Neural crest cell (in vitro differentiated cells): ENCODE measurements at places on chromosomes 7 and 10. TPM values are rescaled to one million over a fixed set of nuclear protein-coding genes. Genes with fewer than 3 reads are reported as not detected.

- H3K27me3 ChIP-seq = no peaks in the 10 kb centered on the region
- no peak overlapping the region for H3K27ac ChIP-seq
- H3K4me1 ChIP-seq = no peaks in the 10 kb centered on the region
- no peak for DNase-seq
- H3K4me3 ChIP-seq = no peak overlapping the region
Observed at GRCh38 chr10:20299034-20299736, 483.0 kb downstream of the PLXDC2 start.

The NUP205 gene
- 147 and 148 TPM in 2 replicates for total RNA-seq

The ALOX5 gene
- not detected in 2 replicates for total RNA-seq

The ACSL5 gene
- not detected in 2 replicates for total RNA-seq

DNA sequence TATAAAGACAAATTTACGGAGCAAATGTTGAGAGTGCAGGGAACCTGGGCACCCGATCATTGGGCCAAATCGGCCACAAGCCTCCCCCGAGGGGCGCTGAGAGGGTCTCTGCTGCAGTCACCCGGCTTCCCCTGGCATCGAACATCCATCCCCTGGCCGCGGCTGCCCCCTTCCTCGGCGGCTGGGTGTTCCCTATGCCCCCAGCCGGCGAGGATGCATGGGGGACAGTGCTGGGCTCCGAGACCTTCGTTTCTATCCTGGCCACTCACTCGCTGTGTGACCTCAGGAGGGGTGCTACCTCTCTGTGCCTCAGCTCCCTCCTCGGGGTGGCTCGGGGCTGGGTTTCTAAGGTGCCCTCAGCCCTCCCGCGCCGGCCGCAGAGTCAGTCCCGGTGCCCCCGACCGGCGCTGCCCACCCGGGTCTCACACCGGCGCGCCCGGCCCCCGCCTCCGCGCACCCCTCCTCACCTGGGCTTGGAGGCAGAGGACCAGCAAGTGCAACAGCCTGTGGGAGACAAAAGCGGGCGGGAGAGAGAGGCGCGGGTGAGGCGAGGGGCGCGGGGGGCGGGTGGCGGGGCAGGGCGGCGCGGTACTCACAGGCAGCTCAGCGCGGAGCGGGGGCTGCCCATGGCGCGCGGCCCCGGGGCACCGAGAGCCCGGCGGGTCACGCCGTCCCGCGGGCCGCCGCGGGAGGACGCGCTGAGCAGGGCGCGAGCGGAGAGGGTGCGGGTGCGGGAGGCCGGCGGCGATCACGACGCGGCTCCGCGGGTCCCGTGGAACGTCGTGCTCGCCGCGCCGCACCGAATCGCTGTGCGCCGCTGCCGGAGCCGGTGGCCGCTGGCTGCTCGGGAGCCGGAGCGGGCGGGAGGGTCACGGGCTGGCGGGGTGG, at the start of gene FGF8:
Gene FGF8, minus strand, starts transcription at position 842 of the 888 bp plus-strand sequence. Its CDS starts 214 bp downstream, at position 628.
- H3K27ac ChIP-seq = no peak within 1 kb of the TSS
- H3K36me3 ChIP-seq = peaks cover 5% of the 10 kb centered on the region
- DNase-seq = no peak
- peaks cover 12% of the 10 kb centered on the region for H3K4me1 ChIP-seq

DNA sequence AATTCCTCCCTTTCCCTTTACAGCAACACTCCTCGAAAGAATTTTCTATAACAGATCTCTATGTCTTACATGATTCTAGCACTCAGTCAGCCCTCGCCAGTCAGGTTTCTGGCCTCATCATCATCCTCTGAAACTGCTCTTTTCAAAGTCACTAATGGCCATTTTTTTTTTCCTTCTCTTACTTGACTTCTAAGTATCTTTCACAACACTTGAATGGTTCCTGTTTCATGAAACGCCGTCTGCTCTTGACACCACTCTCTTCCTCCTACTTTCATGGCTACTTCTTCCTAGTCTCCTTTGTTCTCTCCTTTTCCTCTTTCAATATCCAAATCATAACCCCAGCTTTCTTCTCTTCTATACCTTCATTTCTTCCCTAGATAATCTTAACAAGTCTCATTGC, 100.5 kb upstream of the NRP1 start:
- no peaks in the 10 kb centered on the region for H3K36me3 ChIP-seq
- no peak overlapping the region for H3K27ac ChIP-seq
- H3K4me1 ChIP-seq = no peaks in the 10 kb centered on the region
- H3K27me3 ChIP-seq = no peaks in the 10 kb centered on the region

The HSPA14 gene
- 24.2 and 24.5 TPM in 2 replicates for total RNA-seq

DNA sequence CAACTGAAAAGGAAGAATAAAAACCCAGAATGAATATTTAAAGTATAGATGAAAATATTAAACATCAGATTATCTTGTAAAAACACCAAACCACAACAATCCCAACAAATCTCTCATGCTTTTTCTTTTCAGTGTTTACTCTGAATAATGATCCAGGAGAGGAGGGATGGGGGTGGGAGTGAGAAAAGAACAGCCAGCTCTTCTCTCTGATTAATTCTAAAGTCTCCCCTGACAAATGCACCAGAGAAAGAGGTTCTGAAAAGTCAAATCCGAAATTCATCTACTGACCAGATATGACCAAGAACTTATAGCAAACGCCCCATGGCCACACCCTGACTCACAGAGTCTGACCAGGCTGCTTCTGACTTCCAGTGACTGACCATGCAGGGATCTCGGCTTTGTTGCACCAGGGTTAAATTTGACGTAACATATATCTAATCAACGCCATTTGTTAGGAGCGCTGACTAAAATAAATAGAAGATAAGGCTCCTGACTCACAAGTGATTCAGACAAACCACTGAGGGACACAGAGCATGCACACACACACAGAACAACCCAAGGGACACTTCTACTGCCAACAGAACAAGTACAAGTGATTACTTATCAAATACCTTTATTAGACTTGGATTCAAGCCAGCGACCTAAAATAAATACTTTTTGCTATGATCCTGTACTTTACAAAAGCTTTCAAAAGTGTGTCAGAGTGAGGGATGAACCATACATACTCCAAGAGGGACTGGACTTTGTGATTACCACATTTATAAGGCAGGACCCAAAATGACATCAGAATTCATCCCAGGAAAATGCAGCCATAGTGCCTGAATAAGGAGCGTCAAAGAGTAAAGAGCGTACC, 9.3 kb upstream of the SPOCK2 start:
- H3K27me3 ChIP-seq = no peaks in the 10 kb centered on the region
- peaks cover 9% of the 10 kb centered on the region for H3K4me1 ChIP-seq
- no peak overlapping the region for H3K27ac ChIP-seq
- no peak overlapping the region for H3K4me3 ChIP-seq
